ENCODE measurements at places on chromosomes 5 and 9. TPM values are rescaled to one million over a fixed set of nuclear protein-coding genes. Genes with fewer than 3 reads are reported as not detected.

GRCh38 chr5:138611678-138612218, 36.5 kb upstream of the HSPA9 start:
- no peak for DNase-seq

DNA sequence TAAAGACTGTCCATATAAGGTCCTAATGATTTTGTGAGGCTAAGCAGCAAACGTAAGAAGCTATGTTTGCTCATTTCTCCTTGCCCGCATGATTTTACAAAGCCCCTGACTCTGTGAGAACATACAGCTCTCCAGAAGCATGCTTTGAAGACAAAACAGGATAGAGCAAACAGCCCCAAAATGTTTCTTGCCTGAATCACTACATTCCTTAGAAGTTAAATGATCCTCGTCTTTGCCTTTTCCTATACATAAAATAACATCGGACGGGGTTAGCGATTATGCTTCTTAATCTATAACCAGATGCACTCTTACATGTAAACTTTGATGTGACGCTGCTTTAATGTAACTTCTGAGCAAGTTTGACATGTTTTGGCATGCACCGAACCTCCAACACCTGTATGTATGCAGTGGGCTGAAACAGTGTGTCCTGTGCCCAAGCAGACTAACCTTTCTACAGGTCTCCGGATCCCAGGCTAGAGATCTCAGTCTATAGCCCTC, 353.7 kb downstream of the CETN3 start:
- DNase-seq = no peak

- DNase-seq = no peak
Observed at GRCh38 chr5:153919161-153919560, 119.5 kb downstream of the FAM114A2 start.

GRCh38 chr5:124980163-124980941, 233.9 kb upstream of the ZNF608 start:
- no peak for DNase-seq

DNA sequence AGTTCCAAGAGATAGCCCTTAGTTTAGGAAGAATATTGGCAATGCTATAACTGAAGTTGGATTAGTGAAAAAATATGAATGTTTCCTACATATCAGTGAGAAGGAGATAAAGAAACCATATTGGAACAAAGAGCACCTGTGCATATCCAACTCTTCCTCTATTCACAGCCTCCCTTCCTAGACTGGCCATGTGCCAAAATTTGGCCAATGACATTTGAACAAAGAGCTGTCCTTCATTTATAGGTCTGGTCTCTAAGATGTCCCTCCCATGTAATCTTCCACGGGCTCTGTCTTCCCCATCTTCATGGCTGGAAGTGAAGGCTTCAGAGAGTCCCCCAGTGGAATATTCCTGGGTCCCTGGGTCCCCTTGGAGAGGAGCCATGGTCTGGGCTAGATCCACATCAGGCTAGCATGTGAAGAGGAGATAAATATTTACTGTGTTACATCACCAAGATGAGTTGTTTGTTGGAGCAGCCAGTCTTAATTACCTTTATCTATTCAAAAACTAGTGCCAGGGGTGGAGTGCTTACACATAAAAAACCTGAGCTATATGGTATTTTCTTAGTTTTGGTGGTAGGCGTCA, 190.0 kb upstream of the S1PR3 start:
- no peak for DNase-seq

Gene FOXD4L5
- total RNA-seq = 0.21 TPM

Gene PTAR1
- 66.9 TPM for total RNA-seq

Gene ADAMTSL1
- total RNA-seq = 11.5 TPM

Gene LOX
- total RNA-seq = 6.5 TPM

Gene UNC5A
- not detected for total RNA-seq

Gene PCDH12
- total RNA-seq = 7.4 TPM

Gene C5orf46
- not detected for total RNA-seq

Gene CCL19
- 11.4 TPM for total RNA-seq

Data from ureter (tissue), 1 donor.